ENCODE measurements at places on chromosomes 3 and 15. TPM values are rescaled to one million over a fixed set of nuclear protein-coding genes. Genes with fewer than 3 reads are reported as not detected.

Gene RETNLB
- polyA plus RNA-seq: not detected

Gene OR5K2
- 0.10 TPM for polyA plus RNA-seq

Gene ZCWPW2
- 2.0 TPM for polyA plus RNA-seq

Gene TLR9
- polyA plus RNA-seq: 0.17 TPM

All from muscle of leg (tissue), 16 donors.